ENCODE measurements at places on chromosomes 2 and 18.

DNA sequence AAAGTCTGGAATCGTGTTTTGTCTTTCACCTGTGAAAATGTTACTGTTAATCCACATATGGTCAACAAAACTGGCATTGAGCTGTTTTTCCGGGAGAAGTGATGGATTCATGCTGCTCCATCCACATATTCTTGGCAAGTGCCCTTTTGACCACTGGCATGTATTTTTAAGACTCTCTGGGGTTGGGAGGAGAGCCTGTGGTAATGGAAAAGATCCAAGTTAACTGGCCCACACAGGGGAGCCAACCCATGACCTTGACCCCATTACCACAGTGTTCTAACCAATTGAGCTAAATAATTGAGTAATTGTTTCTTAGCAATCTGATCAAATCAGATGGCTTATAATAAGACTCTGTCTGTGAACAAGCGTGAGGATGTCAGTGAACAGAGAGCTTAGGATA is 296.2 kb upstream of the NRP2 start:
- no peak for DNase-seq

DNA sequence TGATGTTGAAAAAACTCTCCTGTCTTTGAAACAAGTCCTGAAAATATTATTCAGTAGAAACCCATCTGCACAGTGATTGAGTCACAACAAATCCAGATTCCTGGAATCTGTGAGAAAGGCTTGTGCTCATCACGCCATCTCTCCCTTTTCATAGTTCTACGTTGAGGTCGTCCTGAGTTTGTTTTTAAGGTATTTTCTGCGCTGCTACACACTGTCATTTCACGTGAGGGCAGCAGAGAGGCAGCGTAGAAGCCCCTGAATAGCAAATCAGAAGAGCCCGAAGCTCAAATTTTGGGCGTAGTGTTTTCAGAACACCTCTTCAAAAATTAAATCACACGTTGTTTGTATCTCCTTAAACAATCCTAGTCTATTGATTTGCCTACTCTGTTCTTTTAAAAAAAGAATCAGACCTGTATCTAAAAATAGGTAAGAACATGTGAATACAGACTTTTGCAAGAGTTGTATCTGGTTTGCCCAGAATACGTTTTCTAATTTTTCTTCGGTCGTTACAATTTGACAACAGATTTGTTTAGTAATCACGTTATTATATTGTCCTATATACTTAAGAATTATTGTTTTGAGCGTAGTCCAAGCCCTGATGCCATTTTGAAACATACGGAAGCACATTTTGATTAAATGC is 61.6 kb upstream of the SLC38A11 start:
- DNase-seq: no peak

DNA sequence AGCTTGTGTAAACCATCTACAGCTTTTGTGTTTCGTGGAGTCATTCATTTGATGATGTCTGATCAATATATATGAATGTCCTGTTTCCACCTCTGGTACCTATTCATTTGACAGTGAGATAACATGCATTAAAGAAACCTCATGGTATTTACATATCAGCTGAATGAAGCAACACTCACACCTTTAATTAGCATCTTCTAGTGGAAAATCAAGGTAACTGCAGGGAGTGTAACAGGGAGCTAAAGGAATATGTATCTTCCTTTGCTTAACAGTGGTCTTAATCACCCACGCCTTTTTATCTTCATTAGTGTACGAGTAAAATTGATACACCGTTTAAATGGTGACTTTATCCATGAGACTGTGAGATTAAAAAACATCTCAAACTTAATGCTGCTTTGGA is 15.6 kb downstream of the SLC39A10 start:
- no peak for DNase-seq

DNA sequence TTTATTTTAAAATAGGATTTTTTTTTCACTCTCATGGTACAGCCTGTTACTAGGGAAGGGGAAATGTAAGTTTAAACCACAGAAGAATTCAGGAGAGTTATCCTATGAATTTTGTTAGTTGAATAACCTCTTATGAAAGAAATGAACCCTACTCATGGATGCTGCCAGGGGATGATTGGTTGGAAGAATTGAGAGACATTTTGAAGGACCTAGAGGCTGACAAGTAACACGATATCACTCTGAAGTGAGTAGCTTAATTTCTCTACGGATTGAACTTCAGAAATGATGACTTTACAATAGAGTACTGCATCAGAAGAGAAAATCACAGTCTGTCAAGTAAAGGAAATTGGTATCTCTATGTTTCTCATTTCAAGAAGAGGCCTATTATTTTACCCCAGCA is 1346.2 kb downstream of the SUCLG1 start:
- no peak for DNase-seq

GRCh38 chr2:25373269-25373981 is 31.7 kb upstream of the DNMT3A start:
- no peak for DNase-seq

- DNase-seq: no peak
Measured at GRCh38 chr2:195810340-195811098, 153.5 kb downstream of the SLC39A10 start.

- DNase-seq: peak; percentile 42
Measured at GRCh38 chr2:60872510-60872928, 8.9 kb upstream of the REL start.

DNA sequence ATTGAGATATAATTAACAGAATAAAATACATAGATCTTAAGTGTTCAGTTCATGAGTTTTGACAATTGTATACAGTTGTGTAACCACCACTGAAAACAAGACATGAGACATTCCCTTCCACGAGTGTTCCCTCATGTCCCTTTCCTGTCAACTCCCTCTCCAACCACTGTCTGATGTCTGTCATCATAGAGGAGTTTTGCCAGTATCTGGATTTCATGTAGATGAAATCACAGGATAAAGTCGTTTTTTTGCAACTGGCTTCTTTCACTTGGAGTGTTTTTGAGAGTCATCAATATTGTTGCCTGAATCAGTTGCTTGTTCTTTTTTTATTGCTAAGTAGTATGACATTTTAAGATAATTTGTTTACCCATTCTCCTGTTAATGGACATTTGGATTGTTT is 52.7 kb downstream of the RBMS1 start:
- no peak for DNase-seq

DNA sequence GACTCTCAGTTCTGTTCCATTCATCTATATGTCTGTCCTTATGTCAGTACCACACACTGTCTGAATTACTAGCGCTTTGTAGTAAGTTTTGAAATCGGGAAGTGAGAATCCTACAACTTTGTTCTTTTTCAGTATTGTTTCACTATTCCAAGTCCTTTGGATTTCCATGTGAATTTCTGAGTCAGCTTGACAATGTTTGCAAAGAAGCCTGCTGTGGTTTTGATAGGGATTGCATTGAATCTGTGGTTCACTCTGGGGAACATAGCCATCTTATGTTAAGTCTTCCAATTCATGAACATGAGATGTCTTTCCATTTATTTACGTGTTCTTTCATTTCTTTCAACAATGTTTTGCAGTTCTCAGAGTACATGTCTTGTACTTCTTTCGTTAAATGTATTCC is 15.0 kb downstream of the SLC3A1 start:
- no peak for DNase-seq

GRCh38 chr18:74546007-74546406 is 11.7 kb downstream of the CNDP1 start:
- no peak for DNase-seq

- DNase-seq: no peak
Measured at GRCh38 chr18:32974421-32975162, 201.8 kb upstream of the KLHL14 start.

DNA sequence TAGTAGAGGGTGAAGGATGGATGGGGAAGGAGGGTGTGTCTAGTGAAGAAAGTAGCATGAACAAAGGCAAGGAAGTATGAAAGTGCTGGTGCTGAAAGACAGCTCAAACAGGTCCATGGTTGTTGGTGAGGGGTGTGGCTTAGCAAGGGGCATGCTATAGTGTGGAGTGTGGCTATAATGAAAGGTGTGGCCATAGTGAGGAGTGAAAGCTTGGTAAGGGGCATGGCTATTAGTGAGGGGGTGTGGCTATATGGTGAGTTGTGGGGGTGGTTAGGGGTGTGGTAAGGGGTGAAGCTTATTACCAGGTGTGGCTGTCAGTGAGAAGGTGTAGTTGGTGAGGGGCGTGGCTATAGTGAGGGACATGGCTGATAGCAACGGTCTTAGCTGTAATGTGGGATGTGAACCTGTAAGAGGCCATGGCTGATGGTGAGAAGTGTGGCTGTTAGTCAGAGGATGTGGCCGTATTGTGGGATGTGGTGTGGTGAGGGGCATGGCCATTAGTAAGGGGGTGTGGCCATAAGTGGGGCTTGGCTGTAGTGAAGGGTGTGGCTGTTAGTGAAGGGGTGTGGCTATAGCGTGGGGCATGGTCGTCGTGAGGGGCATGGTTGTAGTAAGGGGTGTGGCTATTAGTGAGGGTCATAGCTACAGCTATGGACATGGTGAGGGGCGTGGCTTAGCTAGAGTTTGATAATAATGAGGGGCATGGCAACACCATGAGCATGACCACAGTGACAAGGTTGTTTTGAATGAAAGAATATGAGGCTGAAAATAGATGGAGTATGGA is 549.6 kb downstream of the FBXO15 start:
- no peak for DNase-seq

DNA sequence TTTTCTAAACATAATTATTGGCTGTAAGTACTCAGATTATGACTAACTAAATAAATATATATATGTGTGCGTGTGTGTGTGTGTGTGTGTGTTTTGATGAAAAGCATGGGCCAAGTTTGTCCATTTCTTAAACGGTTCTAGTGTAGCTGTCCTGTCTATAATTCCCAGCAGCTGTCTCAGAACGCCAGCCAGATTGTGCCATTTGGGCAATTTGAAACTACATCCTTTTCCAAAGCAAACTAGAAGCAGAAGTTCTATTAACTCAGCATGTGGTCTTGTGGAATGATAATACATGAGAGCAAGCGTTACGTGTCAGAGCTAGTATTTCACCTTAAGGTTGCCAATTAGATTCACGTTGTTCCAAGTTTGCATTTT is 1.7 kb downstream of the ARHGAP28 start:
- no peak for DNase-seq

GRCh38 chr2:96258166-96259022 is 7.4 kb downstream of the TMEM127 start:
- no peak for DNase-seq

DNA sequence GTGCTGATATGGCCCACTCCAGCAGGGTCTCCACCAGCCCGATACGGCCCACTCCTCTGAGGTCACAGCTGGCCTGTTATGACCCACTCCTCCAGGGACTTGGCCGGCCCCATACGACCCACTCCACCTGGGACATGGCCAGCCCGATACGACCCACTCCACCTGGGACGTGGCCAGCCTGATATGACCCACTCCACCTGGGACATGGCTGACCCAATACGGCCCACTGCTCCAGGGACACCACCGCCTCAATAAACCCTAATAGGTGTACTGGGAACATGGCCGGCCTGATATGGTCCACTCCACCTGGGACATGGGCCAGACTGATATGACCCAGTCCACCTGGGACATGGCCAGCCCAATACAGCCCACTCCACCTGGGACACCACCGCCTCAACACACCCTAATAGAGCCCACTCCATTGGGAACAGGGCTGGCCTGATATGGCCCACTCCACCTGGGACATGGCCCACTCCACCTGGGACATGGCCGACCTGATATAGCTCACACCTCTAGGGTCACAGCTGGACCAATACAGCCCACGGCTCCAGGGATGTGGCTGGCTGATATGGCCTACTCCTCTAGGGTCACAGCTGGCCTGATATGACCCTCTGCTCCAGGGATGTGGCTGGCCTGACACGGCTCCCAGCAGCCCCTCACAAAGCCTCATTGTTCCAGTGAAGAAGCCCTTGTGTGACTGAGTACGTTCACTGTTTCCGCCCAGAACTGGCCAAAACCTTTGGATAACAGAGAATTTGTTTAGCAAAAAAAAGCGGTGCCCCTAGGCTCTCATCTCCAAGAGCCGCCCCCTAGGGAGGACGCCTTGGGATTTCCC is 245.6 kb downstream of the HDAC4 start:
- no peak for DNase-seq

- no peak for DNase-seq
Measured at GRCh38 chr2:85132834-85133637, at the start of gene TCF7L1. Gene TCF7L1 (plus strand): TSS chr2:85133392. CDS start chr2:85133685, 293 bp downstream.

GRCh38 chr2:144405982-144406788 is 113.7 kb downstream of the ZEB2 start:
- no peak for DNase-seq

- no peak for DNase-seq
Measured at GRCh38 chr2:227855440-227855839, 16.0 kb upstream of the DAW1 start.

GRCh38 chr2:239813261-239814115 is 211.7 kb downstream of the NDUFA10 start:
- no peak for DNase-seq

DNA sequence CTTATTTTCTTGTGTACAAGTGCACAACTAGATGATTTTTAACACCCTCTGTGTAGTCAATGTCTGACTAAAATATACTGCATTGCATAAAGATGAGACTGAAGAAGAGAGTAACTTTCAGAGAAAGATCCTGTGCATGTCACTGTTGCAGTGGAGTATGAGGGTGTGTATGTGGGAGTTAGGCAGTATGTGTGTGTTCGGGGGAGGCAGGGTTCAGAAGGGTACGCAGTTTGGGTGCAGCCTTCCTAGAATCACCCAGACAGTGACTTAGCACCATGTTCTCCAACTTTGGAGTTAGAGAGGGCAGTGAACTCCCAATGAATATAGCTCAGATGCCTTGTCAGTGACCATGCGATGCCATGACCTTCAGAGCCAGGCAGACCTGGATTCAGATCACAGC is 84.6 kb downstream of the LRATD1 start:
- DNase-seq: no peak

- no peak for DNase-seq
Measured at GRCh38 chr2:101124643-101125366, 26.4 kb downstream of the TBC1D8 start.

GRCh38 chr2:201203916-201204654 is 21.1 kb downstream of the CASP10 start:
- no peak for DNase-seq

DNA sequence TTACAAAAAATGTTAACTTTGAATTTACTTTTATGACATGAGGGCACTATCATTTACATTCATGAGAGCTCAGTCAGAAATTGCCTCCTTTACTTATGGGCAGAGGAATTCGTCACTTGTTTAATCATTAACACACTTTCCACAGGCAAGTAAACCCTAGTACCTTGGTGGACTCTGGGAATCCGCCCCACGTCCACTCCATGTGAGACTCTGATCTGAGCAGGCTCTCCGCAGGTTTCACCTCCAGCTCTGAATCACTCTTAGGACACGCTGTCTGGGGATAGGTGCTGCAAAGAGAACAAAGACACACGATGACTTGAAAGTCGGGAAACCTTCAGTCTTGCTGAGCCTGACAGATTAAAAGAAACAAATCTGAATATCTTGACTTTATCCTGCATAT is 73.6 kb downstream of the LPIN2 start:
- no peak for DNase-seq

DNA sequence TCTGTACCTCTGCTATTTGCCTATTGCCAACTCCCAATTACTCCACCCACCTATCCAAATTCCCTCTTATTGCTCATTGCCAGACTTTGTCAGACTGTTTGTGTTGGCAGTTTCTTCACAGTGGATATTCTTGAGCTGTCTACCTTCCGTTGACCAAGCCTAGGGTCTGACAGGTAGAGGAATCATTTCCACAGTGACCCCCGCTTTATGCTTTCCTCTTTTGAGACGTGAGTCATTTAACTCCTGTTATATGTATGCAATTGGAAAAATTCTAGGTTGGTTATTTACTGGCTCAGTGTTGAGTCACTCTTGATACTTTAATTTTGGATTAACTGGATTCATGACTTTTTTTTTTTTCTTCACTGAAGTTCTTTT is 187.7 kb downstream of the IRS1 start:
- DNase-seq: no peak

GRCh38 chr18:10057894-10058791 is 144.3 kb downstream of the VAPA start:
- no peak for DNase-seq
